ENCODE measurements at places on chromosomes 16 and 17.

DNA sequence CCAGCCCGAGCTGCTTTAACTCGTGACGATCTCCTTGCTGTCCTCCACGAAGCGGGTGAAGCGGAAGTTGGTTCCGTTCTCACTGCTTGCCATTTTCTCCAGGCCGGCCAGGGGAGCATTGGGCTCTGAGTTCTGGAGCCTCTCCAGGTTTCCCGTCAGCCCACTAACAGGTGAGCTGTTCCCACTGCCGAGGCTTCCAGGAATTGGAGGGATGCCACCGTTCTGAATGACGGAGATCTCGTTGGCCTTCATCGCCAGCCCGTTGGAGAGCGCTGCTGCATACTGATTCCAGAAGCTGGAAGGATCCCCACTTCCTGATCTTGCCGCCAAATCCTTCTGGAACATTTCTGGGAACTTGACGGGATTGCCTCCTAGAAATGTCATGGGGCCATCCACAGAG is 14.0 kb downstream of the SALL1 start:
- DNase-seq = no peak

DNA sequence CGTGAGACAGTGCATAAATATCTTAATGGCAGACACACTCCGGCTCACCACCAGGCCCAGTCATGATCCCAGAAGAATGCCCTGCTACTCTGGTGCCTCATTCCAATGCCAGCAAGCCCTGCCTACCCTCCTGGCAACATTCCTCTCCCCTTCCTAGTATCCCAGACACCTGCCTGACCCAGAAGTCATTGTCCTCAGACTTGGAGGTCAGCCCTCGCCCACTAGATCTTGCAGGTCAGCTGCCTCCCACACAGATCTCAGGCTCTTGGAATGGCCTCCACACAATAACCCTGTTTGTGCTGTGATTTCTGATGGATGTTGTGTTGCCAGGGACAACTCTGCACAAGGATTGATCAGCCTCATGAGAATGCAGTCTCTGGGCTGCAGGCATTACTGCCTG is 1.8 kb upstream of the TEX2 start:
- DNase-seq = no peak

DNA sequence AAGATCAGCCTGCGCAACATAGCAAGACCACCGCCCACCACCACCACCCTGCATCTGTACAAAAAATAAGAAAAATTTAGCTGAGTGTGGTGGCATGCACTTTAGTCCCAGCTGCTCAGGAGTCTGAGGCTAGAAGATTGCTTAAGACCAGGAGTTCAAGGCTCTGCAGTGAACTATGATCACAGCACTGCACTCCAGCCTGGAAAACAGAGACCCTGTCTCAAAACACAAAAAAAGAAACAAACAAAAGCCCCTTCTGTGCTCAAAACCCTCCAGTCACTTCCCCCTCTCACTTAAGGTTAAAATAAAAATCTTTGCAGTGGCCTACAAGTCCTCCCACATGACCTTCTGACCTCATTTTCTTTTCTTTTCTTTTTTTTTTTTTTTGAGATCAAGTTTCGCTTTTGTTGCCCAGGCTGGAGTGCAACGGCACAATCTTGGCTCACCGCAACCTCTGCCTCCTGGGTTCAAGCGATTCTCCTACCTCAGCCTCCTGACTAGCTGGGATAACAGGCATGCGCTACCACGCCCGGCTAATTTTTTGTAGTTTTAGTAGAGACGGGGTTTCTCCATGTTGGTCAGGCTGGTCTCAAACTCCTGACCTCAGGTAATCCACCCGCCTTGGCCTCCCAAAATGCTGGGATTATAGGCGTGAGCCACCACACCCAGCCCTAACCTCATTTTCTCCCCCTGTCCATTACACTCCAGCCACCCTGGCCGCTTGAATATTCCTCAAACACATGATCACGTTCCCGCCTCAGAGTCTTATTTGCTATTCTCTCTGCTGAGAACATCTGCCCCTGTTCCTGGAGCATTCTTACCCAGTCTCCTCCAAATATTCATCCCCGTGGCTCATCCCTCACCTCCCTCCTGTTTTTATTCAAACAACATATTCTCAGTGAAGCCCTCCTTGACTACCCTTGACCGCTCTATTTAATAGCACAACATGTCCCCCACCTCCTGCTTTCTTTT is 126.6 kb upstream of the MED13 start:
- DNase-seq = no peak

DNA sequence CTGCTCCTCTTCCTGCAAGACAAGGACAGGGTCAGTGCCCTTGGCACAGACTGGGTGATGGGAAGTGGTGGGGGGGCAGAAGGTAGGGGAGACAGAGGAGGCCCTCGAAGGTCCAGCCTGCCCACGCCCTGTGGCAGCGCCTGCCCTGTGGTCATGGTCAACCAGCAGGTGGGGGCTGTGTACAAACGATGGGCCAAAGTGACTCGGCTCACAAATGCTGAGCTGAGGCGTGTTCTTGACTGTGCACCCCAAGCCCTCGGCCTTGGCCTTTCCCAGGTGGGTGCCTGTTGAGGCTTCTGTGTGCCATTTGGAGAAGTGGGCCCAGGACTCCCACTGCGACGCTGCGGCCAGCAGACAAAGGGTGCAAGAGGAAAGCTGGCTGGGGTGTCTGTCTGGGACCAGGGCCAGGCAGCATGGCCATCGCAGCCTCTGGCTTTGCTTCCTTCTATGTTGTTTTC is 22.6 kb downstream of the MXRA7 start:
- no peak for DNase-seq

GRCh38 chr17:7932483-7932891 is 481 bp downstream of the CNTROB start:
- DNase-seq = no peak

- DNase-seq = no peak
These were observed 76.9 kb upstream of the CNEP1R1 start for GRCh38 chr16:49947907-49948678.

GRCh38 chr17:77464988-77465357 is 324.2 kb downstream of the SEC14L1 start:
- DNase-seq = no peak

DNA sequence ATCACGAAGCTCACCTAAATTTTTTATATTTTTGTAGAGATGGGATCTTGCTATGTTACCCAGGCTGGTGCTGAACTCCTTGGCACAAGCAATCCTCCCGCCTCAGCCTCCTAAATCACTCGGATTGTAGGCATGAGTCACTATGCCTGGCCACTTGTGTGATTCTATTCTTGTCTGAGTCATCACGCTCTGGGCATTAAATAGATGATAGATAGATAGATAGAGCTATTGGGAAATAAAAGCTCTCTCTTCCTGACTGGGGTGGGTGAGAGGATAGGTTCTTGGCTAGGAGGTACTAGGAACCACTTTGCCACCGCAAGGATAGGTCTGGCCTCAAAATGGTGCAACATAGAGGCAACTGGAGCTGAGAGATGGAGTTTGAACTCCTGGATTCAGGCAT is 21.4 kb upstream of the CACNG3 start:
- DNase-seq = no peak

DNA sequence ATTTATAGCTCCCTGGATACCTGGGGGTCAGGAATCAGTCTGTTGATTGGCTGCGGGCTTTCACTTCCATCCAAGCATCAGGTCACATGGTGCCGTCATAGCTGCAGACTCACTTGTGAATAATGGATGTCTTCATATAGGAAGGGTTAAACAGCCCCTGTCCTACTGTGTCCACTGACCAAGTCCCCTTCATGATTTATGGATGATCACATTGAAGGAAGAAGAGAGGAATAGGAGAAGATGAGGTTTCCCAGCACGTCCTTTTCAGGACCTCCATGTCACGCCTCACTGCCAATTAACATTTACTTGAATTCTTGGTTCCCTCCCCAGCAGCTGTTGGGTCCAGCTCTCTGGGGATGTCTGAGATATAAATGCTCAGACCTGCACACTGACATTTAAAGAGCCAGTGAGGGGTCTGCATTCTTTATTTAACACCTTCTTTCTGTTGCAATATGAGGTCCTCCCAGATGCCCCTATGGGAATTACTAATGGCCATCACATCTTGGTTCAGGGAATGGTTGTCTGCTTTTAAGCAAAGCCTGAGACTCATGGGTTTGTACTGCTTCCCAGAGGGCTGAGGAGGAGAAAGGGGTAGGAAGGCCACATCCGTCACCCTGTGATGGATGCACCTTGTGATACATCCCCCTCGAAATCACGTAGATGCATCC is 230.6 kb upstream of the HSBP1 start:
- DNase-seq = no peak

Data from activated T-cell treated with anti-CD3 and anti-CD28 coated beads, Interleukin-2, amount 50 U/mL, for 48 hours (primary cell).